ENCODE measurements at places on chromosomes 11 and 22.

- DNase-seq = no peak
Observed at GRCh38 chr11:1119604-1120146, 38.1 kb upstream of the MUC5AC start.

DNA sequence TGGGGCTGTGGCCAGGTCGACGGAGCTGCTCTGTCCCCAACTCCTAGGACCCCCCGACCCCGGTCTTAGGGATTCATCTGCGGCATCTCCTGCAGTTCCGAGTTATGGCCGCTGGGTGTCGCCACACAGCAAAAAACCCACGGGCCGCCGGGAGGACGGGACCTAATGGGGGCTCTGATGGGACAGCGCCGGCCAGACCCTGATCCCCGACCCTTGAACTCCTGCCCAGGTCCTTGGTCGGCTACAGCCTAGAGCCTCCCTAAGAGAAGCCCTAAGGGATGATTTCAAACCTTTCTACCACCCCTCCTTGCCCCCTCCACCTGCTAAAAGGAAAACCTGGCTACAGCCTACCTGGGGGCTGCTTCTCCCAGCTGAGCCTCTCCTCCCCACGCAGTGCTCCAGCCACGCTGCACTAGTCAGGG, 30.8 kb upstream of the LRRC10B start:
- DNase-seq = no peak

DNA sequence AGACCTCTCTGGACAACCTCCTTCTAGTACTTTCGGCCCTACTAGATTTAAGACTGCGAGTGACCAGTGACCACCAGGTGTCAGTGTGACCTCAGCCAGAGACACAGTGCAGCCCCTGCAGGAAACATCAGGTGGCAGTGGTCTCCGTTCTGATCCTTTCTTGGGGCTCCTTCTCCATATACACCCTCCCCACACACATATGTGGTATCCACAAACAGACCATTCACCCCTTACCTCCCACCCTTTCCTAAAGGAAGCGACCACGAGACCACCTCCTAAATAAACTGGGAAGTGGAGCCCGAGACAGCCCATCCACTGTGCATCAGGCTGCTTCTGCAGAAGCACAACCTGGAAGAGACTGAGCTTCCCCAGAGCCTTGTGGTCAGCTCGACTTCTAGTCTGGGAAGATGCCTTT, 38.5 kb upstream of the CYP2D6 start:
- DNase-seq = peak; percentile 81

GRCh38 chr22:26953012-26953883, 295.9 kb downstream of the MIAT start:
- DNase-seq = peak; percentile 41

GRCh38 chr11:76224461-76225121, 18.3 kb upstream of the WNT11 start:
- no peak for DNase-seq

DNA sequence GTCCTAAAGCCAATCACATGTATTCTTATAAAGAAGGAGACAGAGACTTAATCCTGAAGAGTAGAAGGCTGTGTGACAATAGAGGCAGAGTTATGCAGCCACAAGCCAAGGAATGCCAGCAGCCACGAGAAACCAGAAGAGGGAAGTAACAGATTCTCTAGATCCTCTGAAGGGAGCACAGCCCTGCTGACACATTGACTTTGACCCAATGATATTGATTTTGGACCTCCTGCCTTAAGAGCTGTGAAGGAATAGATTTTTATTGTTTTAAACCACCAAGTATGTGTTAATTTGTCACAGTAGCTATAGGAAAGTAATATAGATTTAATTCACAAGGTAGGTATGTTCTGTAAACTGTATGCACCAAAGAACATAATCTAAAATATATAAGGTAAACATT, 103.6 kb downstream of the TTC17 start:
- DNase-seq = no peak

DNA sequence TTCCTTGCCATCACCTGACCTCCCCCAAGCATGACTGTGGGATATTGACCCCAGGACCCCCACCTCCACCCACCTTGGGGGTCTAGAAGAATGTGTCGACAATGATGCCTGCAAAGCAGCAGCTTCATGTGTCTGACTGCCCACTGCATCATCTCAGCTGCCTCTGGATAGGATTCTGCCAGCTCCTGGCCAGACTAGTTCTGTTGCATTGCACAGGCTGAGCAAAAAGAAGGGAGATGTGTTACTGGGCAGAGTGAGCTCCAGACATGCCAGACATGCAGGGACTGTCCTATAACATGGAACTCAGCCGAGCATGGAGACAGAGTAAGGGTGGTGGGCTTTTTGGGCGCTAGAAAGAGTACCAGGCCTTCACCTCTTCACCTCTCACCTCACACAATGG, 36.7 kb downstream of the FBXO7 start:
- DNase-seq = no peak

GRCh38 chr11:113986351-113987140, 11.6 kb downstream of the HTR3A start:
- no peak for DNase-seq

DNA sequence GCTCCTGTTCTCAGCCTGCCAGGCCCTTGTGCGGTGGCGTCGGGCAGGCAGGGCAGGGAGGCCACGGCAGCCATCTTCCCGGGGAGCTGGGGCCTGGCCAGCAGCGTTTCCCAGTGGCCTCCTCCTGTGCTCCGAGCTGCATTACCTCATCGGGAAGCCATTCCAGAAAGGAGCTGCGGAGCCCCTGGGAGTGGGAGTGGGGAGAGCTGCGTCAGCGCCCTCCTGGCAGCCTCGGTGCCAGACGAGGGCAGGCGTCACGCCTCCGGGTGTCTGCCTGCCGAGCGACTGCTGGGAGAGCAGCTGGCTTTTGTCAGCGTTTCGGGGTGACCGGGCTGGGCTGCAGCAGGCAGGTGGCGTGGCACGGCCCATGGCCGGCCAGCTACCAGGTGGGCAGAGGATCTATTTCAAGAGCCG, 30.9 kb upstream of the WNT7B start:
- peak; percentile 90 for DNase-seq
